ENCODE measurements at places on chromosomes 5 and 9.

- DNase-seq = no peak
These were observed 143.7 kb upstream of the SLC30A5 start for GRCh38 chr5:68950125-68950524.

- no peak for DNase-seq
These were observed 25.5 kb downstream of the AGTPBP1 start for GRCh38 chr9:85716031-85716877.

DNA sequence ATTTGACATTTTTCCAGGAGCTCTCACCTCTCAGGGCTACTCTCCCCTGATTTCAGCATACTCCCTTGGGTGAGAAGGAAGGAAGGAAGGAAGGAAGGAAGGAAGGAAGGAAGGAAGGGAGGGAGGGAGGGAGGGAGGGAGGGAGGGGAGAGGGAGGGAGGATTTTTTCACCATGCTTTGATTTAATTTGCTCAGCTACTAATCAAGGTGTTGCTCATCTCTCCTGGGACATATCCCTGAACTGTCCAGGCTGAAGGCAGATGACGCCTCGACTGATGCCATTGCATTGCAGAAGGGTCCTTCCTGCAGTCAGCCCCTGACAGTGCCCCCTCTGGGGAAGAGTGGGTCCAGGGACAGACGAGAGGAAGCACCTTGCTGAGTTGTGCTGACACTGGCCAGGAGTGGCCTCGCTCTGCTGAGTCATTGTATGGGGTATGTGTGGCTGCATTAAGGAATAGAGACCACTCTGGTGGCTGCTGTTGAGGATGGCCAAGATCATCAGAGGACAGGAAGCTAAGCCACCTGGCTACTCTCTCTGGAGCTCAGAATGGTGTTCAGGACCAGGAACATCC lies 43.6 kb upstream of the CRB2 start:
- no peak for DNase-seq

DNA sequence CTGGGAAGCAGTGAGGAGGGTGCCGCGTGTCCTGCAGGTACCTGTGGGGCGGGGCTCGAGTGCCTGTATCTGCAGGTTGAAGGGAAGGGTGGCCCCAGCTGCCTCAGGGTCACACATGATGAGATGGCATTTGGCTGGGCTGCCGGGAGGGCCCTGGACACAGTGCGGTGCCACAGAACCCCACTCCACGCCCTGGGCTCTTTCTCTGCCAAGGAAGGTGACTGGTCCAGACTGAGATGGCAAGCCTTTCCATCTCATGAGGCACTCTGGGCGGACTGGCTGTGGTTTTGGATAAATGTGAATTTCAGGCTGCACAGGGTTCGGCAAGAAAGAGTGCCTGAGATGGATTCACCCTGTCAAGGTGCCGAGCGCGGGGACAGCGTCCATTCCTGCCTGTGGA lies 69.4 kb downstream of the FGF18 start:
- DNase-seq = no peak

DNA sequence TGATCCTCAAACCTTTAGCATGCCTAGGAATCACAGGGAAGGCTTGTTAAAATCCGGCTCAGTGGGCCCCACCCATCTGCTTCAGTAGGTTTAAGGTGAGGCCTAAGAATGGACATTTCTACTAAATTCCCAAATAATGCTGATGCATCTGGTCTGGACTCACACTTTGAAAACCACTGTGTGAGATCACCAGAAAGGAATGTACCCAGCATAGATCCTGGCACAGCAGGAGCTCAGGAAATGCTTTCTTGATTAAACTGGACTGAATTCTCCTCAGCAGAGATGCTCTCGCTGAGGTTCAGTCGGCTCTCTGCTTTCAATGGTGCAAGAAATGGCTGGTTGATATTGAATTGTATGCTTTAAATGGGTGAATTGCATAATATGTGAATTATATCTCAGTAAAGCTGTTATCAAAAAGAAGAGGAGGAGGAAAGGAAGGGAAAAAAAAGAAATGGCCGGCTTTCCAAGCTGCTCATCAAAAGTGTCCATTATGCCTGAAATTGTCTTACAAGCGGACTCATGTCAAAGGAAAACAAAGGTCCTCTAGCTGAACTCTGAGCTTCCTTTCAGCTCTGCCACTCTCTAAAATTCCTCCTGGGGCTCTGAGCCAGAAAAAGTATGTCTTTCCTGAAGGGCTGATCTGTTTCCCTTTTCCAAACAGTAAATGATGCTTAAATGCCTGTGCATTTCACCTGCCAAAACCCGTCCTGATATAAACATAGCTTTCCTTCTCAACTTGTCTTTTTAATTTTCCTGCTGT lies 77.6 kb upstream of the SAP30L start:
- DNase-seq = no peak

GRCh38 chr5:148205044-148205806 lies 2.4 kb downstream of the SPINK6 start:
- DNase-seq = no peak

- DNase-seq = no peak
These were observed 316.9 kb downstream of the MTRR start for GRCh38 chr5:8185852-8186251.

GRCh38 chr9:90998573-90998972 lies 197.0 kb downstream of the SYK start:
- DNase-seq = no peak

- DNase-seq = no peak
These were observed 14.2 kb upstream of the CAST start for GRCh38 chr5:96648023-96648422.

DNA sequence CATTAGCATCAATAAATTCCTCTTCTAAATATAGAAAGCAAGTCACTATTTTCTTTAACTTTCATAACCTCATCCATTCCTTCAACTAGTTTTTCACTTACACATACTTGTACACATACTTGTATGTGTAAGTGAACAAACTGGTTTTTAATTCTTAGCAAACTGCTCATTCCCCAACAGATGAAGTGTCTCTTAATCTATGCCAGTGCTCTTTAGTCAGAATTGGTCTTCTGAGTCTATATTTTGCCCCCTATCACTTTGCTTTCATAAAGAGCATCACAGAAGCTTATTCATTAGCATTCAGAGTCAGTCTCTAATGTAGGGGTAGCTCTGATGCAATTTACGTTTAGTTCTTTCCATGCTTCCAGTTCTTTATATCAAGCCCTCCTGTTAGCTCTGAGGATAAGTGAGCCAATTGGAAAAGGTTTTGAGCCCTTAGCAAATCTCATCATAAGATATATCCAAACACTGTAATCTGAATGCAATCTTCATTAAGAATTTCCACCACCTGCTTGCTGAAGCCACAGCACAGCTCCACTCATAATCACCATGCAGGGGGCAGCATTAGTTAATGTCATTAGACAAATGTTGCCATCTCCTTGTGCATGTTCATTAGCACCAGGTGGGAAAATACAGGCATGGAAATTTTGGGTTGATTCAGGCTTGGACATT lies 178.5 kb upstream of the SLC24A2 start:
- no peak for DNase-seq

DNA sequence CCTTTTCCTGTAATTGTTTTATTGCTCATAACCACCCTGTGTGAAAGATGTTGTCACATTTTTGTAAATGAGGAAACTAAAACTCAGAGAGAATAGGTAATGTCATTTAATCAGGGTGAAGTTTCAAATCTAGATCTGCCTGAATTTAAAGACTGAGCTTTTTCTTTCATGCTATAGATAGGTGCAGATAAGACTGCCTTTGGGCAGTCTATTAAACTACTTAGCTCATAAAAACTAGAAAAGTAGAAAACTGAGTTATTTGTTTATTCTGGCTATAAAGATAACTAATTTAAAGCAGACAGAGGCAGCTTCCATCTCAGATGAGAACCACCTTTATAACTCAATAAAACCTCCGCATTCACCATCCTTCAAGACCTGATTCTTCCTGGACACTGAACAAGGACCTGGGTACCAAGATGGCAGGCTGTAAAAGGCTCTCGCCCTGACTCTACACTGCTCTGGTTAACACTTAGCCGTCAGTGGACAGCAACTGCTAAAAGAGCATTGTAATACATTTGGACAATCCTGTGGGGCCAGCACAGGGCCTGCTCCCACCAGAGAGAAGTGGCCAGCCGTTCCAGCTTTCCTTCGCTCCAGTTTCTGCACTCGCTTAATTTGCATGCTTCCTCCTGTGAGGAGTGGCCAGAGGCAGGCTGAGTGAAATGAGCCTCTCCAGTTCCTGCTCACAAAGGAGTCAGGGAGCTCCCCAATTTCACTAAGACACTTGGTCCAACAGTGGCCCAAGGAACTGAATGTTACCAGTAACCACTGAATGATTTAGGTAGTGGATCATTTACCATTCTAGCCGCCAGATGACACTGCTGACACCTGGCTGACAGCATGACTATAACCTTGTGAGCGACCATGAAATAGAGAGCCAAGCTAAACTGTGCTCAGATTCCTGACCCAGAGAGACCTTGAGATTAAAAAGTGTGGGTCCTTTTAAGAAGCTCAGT lies 566.4 kb downstream of the EFNA5 start:
- DNase-seq = no peak

- peak; percentile 28 for DNase-seq
These were observed 47.3 kb upstream of the PHYKPL start for GRCh38 chr5:178279723-178280438.

DNA sequence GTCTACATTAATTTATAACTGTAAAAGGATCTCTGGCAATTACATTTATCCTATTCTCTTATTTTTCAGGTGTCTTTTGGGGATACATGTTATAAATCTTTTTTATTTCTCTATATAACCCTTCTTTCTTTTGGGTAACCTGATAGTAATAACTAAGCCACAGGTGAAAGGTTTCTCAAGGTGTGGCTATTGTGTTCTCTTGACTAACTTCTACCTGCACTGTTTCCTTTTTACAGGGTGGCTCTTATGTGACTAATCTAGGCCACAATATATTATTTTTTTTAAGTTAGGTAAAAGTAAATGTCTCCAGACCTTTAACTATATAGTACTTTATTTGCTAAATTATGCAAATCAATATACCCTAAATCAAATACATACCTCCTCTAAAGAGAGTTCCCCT lies 193.2 kb downstream of the EFNA5 start:
- DNase-seq = no peak

DNA sequence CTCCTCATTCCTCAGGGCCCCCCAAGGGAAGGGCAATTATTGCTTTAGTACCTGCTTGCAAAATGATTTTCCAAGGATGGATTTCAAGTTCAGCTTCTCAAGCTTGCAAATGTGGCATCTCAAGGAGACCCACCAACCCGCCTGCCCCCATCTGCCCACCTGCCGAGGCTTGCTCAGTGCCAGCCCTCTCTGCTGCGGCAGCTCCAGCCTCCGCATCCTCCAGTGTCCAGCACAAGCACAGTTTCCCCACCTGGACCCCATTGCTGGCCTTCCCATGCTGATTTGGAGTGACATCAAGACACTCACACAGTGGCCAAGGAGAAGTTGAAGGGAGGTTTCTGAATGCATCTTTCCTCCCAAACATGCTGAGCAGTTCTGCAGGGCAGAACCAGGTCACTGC lies 31.2 kb downstream of the MED10 start:
- DNase-seq = no peak

GRCh38 chr5:96051401-96051830 lies 89.8 kb upstream of the ELL2 start:
- DNase-seq = no peak

DNA sequence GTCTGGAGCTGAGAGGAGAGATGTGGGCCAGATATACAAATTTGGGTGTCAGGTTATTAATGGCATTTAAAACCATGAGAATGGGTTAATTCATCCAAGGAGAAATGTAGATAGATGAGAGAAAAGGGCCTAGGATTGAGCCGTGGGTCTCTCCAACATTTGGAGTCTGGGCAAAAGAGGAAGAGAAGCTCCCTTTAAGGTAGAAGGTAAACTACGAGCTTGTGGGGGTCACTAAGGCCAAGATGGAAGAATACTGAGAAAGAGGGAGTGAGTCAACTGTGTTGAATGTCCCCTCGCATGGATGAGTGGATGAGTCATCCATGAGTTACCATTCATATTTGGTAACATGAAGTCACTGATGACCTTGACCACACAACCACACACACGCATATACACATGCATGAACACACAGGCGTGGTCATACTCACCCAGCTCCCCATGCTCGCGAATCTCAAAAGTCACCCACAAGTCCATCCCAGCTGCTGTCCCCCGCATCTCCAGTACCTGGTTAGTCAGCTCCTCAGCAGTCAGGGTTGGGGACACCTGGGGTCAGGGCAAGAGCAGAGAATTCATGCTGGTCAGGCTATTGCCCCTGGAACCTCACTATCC lies 6.8 kb upstream of the FCHSD1 start:
- DNase-seq = no peak

- DNase-seq = no peak
These were observed 136.9 kb upstream of the KLF9 start for GRCh38 chr9:70551396-70551795.

DNA sequence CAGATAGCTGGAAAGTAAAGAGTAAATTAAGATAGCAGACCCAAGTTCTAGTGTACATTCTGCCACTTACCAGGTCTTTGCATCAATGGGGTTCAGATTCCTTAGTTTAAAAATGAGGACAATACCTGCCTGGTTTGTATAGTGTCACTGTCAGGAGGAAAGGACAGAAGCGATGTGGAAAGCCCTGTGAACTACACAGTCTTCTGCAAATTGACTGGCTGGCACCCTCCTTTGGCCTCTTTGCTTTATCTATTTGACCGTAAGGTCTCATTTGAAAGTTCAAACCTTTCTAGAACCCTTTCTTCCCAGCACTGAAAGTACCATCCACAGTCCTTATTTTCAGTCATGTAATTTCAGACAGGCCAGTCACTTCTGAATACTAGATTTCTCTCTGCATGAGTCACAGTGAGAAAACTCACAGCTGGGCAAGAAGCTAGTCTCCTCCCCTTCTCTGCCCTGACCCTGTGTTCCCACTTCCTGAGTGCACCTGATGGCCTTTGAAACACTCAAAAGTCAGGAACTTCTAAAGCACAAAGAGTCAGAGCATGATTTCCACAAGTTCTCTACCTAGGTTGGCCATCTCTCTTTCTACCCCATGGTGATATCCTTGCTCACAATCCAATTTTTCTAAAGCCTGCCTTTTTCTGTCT lies 91.3 kb upstream of the RASEF start:
- DNase-seq = no peak

GRCh38 chr5:54944364-54944763 lies 41.0 kb downstream of the ESM1 start:
- peak; percentile 40 for DNase-seq

- DNase-seq = no peak
These were observed 46.4 kb downstream of the GOLPH3 start for GRCh38 chr5:32127711-32128110.

DNA sequence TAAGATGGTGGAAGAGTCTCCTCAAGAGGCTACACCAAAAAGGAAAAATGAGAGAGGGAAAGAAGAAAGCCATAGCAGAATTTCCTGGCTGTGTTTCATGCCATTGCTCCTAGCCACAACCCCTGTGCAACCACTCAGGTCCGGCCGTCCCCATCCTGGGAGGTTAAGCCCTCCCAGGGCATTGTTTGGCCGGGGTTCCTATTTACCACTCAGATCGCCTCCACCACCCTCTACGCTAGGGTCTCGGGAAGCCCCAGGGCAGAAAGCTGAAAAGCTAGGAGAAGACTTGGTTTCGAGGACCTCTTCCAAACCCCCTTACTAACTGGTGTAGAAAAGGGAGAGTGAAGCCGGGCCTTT lies 715 bp downstream of the RC3H2 start:
- DNase-seq = peak; percentile 16

- no peak for DNase-seq
These were observed 278.3 kb upstream of the PTGER4 start for GRCh38 chr5:40401284-40402006.

All from effector CD4-positive, alpha-beta T cell (primary cell).